Colonic mucosa (tissue), 4 donors: ENCODE measurements at places on chromosomes 13 and 19.
A peak's percentile ranks its signal among the peaks of the same experiment; 100 is the strongest.

DNA sequence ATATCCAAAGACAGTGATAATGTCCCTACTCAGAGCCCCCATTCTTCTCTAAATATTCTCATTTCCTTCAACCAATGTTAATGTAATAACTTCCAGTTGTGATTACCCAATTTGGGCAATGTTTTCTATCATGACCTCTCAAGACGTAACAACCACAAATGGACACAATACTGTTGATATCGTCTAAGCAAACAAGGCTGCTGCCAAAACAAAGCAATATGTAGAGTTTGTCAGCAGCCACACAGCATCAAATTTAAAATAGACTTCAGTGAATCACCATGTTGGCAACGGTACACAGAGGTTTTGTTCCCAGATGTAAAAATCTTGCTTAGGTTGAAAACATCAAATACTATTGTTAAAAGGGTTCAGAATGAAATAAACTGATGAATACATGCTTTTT, 205.1 kb downstream of the DACH1 start:
- H3K4me1 ChIP-seq: no peaks in the 10 kb centered on the region
- no peak for DNase-seq
- H3K27ac ChIP-seq: no peak overlapping the region
- no peaks in the 10 kb centered on the region for H3K36me3 ChIP-seq
- H3K4me3 ChIP-seq: no peak overlapping the region

DNA sequence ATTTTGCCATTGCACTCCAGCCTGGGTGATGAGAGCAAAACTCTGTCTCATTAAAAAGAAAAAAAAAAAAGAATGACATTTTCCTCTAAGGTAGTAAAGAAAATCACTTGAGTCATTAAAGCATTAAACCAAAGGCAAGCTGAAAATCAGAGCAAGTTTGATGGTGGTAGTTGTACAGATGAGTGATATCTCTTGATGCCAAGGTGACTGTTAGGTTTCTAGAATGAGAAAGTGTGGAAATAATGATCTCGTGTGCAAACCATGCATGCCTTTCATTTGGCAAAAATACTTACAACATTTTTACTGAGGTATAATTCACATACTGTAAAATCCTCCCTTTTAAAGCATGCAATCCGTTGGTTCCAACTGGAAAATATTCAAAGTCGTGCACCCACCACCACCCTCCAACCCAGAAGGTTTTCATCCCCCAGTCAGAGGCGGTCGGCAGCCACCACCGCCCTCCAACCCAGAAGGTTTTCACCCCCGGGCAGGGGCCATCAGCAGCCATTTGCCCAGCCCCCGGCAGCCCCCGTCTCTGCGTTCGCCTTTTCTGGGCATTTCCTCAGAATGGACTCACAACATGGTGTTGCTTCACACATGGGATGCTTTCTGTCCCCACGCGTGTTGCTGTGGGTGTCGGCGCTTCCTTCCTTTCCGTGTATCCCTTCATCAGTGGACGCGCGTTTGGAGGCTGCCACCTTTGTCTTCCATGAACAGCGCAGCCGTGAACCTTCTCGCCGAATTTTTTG, 90.2 kb downstream of the ATP11A start:
- H3K27me3 ChIP-seq: no peaks in the 10 kb centered on the region
- no peak overlapping the region for H3K27ac ChIP-seq
- DNase-seq: no peak
- no peaks in the 10 kb centered on the region for H3K4me1 ChIP-seq

GRCh38 chr13:36666477-36667229, 7.2 kb upstream of the SERTM1 start:
- H3K4me1 ChIP-seq: no peaks in the 10 kb centered on the region
- no peak overlapping the region for H3K27ac ChIP-seq
- no peak for DNase-seq
- no peaks in the 10 kb centered on the region for H3K36me3 ChIP-seq
- H3K4me3 ChIP-seq: no peak overlapping the region

DNA sequence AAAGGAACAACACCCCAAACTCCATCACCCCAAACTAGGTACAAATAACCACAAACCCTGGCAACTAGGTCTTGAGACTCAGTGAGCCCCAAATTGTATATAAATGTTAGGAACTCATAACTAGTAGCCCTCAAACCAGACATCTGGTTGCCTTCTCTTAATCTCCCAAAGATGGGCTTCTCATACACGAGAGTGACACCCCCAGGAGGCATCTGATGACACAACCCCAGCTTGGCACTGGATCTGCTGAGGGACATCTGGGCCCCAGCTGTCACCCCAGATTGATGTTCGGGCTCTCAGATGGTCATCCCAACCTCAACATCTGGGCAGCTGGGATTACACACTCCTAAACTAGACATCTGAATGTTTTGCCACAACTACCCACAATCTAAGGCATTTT, 14.8 kb downstream of the RABAC1 start:
- H3K36me3 ChIP-seq: no peaks in the 10 kb centered on the region
- no peaks in the 10 kb centered on the region for H3K4me1 ChIP-seq
- no peak for DNase-seq
- H3K27me3 ChIP-seq: peaks cover 4% of the 10 kb centered on the region
- no peak overlapping the region for H3K27ac ChIP-seq

GRCh38 chr13:112247471-112248405, 128.4 kb upstream of the SPACA7 start:
- H3K27ac ChIP-seq: no peak overlapping the region
- no peaks in the 10 kb centered on the region for H3K4me1 ChIP-seq
- no peak overlapping the region for H3K4me3 ChIP-seq
- H3K27me3 ChIP-seq: no peaks in the 10 kb centered on the region
- H3K36me3 ChIP-seq: no peaks in the 10 kb centered on the region

DNA sequence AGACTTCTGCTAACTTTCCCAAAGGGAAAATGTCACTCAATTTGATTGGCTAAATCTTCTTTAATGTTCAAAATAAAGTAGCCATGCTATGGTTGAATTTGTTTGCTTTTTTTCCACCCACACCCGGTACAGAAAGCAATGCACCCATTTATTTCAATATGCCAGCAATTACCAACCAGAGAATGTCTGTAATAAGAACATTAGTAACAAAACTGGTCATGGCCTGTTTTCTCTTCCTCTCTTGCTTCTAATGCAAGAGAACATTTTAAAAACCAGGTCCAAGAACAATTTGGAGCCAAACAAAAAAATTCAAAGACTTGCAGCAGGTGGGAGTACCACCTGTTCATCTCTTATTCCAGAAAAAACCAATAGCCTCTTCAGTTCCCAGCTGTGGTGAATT, 1108.8 kb upstream of the PCDH20 start:
- H3K27ac ChIP-seq: no peak overlapping the region
- no peaks in the 10 kb centered on the region for H3K36me3 ChIP-seq

DNA sequence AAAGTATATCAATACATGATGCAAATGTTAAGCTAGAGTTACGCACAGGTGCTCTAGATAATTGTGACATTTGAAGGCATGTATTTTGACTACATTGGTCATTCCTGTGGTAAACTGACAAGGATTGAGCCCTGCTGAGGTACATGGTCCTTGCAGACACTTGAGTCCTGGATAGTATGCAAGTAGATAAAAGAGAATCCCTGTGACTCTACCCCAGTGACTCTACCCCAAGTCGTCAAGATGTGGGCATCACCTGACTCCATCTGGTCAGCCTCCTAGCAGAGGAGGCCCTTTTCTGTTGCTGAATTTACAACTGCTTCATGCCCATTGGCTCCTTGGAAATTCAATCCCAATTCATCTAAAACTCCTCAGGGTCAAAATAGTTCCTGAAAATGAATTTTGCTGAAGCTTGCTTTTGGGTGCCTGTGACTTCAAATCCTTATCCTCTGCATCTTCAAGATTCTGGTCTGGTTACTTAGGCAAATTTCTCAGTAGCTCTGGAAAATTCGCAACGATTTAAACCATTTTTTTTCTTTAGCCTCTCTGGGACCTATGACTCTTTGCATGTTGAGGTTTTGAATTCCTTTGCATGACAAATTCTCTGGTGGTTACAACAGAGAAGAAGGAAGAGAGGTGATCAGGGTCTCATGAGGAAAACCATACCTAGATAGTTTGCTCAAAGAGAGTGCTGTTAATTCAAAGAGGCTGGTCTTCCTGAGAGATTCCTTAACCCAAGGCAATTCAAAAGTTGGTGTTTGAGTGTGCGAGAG, 422.1 kb downstream of the FGF9 start:
- H3K36me3 ChIP-seq: no peaks in the 10 kb centered on the region
- H3K27ac ChIP-seq: no peak overlapping the region
- H3K27me3 ChIP-seq: no peaks in the 10 kb centered on the region
- H3K4me1 ChIP-seq: no peaks in the 10 kb centered on the region
- no peak overlapping the region for H3K4me3 ChIP-seq

GRCh38 chr19:53511933-53512374, 26.0 kb upstream of the ZNF331 start:
- no peak overlapping the region for H3K27ac ChIP-seq
- H3K4me3 ChIP-seq: no peak overlapping the region

DNA sequence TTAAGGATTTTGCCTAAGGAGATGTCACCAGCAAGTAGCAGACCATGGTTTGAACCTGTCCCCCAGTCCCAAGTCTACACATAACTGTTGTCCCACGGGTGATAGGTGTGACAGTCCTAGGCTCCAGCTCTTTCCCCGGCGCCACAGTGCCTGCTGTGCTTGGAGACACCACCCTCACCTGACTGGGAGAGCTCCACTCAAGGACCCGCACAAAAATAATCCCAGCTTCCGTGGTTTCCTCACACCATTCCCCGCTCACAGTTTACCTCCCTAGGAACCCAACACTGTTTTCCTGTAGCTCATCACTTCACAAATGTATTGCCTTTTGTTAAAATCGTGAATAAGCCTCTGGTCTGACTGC, 19.8 kb upstream of the RASA3 start:
- no peaks in the 10 kb centered on the region for H3K27me3 ChIP-seq
- H3K36me3 ChIP-seq: no peaks in the 10 kb centered on the region
- peak overlapping the region; percentile 38 for H3K27ac ChIP-seq
- no peaks in the 10 kb centered on the region for H3K4me1 ChIP-seq
